ENCODE measurements at places on chromosomes 13 and 19.

DNA sequence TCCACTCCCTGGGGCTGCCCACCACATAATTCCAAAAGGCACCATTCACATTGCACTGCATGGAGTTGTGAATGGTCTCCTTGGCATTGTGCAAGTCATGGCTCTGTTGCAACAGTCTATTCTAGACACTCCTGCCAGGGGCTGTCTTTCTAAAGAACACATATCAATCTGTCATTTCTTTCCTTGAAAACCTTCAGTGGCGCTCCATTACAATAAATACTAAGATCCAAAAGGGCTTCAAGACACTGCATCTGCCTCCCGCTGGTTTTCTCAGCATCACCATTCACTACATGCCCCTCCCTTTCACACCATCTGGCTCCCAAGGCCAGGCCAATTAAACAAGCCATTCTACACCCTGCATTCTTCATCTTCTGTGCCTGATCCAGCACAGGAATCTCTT lies 32.2 kb upstream of the TM9SF2 start:
- no peak for DNase-seq

DNA sequence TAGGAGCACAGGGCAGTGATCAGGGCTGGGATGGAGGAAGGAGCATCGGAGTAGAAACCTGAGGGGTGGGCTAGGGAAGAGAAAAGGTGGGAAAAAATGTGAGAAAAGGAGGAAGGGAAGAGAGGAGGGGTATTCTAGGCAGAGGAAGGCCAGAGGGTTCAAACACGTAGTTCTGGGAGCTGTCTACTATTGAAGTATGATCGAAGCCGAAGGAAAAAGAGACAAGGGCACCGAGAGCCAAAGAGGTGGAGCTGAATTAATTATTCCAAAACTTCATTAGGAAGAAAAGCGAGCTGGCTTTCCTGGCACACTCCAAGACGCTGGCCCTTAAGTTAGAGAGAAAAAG lies 7.8 kb downstream of the DLL3 start:
- no peak for DNase-seq

GRCh38 chr13:49777746-49778614 lies 14.5 kb downstream of the KPNA3 start:
- no peak for DNase-seq

- no peak for DNase-seq
Observed at GRCh38 chr19:7773841-7774240, 10.8 kb downstream of the CLEC4M start.

- no peak for DNase-seq
Observed at GRCh38 chr19:34256835-34257558, 2.6 kb downstream of the GARRE1 start.

GRCh38 chr13:38440666-38441065 lies 91.0 kb downstream of the UFM1 start:
- no peak for DNase-seq

DNA sequence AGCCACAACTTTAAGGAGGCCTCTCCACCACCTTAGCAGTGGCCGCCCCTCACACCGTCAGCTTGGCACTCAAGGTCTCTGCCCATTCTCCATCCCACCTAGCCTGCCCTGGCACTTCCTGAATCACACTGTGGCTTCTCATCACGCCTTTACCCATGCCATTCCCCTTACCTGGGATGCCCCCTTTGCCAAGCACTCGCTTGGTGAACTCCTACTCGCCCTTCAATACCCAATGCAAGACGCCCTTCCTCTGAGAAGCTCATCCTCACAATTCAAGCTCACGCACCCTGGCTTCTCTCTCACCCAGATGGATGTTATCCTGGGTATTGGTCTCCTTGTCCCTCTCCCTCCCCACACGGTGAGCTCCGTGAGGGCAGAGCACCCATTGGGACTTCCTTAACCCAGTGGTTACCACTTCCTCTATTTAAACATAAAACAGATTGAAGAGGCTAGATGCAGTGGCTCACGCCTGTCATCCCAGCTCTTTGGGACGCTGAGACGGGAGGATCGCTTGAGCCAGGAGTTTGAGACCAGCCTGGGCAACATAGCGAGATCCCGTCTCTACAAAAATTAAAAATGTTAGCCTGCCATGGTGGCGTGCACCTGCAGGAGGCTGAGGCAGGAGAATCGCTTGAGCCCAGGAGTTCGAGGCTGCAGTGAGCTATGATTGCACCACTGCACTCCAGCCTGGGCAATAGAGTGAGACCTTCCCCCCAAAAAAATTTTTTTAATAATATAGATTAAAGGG lies 12.6 kb upstream of the SHD start:
- no peak for DNase-seq

DNA sequence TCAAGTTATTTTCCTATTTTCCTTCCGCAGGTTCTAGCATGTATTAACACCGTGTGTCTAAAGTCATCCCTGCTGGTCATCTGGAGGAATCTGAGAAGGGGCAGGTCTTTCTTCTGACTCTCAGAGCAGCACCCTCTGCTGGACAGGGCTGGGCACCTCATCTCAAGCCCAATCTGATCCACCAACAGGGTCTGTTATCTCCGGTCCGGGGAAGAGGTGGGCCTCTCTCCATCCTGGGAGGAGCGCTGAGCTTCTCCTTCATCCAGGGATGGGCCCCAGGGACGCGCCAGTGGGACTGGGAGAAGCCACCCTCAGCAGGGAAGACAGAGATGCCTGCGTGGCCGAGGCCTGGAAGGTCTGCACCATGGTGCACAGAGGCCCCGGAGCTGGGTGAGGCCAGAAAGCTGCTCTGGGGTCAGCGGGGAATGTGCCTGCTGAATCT lies 26.0 kb upstream of the ZNF331 start:
- peak; percentile 66 for DNase-seq
